ENCODE measurements at places on chromosomes 1 and 21.
A peak's percentile ranks its signal among the peaks of the same experiment; 100 is the strongest.

DNA sequence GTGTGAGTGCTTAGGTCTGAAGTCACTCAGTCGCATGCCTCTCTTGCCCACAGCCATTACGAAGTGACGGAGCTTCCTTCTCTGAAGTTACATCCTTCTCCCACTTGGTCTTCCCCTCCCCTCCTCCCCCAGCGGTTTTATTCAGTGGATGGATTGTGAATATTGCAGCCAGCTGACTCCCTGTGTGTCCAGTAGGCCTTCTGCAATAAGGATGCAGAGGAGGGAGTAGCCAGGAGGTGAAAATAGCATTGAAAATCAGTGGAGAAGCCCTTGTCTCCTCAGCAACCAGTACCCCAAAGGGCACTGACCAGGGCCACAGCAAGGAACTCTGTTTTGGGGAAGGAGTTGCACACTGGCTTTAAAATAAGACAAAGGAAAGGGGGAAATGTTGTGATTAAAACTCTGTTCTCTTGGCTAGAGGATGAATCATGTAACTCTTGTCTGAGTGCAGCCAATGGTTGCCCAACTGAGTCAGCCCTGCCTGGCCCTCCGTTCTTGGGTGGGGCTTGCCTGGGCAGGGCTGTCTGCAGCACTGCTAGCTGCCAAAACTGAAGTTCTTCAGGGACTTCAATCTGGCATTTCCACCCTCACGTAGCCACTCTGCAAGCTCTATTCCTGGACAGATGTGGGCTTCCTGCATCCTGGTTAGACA is 4.3 kb downstream of the S100A10 start:
- H3K36me3 ChIP-seq = peaks cover 34% of the 10 kb centered on the region
- H3K27ac ChIP-seq = peak overlapping the region; percentile 19
- H3K27me3 ChIP-seq = no peaks in the 10 kb centered on the region
- H3K4me1 ChIP-seq = peaks cover 80% of the 10 kb centered on the region

DNA sequence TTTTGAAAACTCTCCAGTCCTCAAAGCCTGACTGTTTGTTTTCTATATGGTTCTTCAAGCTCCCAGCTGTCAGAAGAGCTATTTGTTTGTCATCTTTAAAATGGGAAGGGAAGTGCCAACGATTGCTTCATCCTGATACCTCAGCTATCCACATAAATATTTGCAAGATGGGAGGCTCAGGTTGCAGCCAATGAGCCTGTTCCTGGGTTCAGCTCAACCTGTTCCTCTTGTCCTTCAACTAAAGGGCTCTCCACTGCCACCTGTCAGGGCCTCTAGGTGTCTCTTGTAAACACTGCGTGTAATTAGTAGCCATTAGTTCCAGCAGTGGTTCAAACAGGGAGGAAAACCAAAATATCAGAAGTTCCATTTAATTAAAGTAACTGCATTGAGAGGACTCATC is 445.1 kb downstream of the AJAP1 start:
- no peak overlapping the region for H3K4me3 ChIP-seq
- no peaks in the 10 kb centered on the region for H3K27me3 ChIP-seq
- H3K27ac ChIP-seq = no peak overlapping the region
- no peaks in the 10 kb centered on the region for H3K36me3 ChIP-seq
- no peaks in the 10 kb centered on the region for H3K4me1 ChIP-seq

DNA sequence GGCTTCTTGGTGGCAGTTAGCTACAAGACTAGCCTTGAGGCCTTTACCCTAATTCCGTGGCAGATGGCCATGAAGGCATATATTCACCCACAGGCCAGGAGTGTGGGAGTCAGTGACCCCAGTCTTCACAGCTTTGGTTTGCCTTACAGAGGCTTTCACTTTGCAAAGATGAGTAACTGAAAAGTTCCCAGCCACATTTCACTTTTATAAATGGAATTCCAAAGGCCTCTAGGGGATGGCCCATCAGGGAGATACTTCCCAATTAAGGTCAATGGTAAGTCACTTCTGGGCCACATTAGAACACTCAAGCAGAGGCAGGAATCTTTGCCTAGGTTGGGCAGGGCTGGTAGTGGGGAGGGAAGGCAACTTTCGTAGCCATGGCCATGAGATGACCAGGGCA is 13.1 kb upstream of the HEYL start:
- H3K27me3 ChIP-seq = peaks cover 12% of the 10 kb centered on the region
- no peaks in the 10 kb centered on the region for H3K4me1 ChIP-seq
- H3K4me3 ChIP-seq = no peak overlapping the region
- DNase-seq = no peak

- H3K27ac ChIP-seq = no peak overlapping the region
- no peaks in the 10 kb centered on the region for H3K36me3 ChIP-seq
- DNase-seq = no peak
- H3K4me3 ChIP-seq = no peak overlapping the region
- no peaks in the 10 kb centered on the region for H3K4me1 ChIP-seq
- no peaks in the 10 kb centered on the region for H3K27me3 ChIP-seq
These were observed 59.0 kb upstream of the C8B start for GRCh38 chr1:57024855-57025254.

- H3K27ac ChIP-seq = no peak overlapping the region
- no peak for DNase-seq
- H3K36me3 ChIP-seq = no peaks in the 10 kb centered on the region
- peaks cover 9% of the 10 kb centered on the region for H3K27me3 ChIP-seq
- H3K4me1 ChIP-seq = no peaks in the 10 kb centered on the region
- no peak overlapping the region for H3K4me3 ChIP-seq
These were observed 101.3 kb upstream of the SLC25A33 start for GRCh38 chr1:9437961-9438430.

- no peaks in the 10 kb centered on the region for H3K27me3 ChIP-seq
- H3K27ac ChIP-seq = no peak overlapping the region
- DNase-seq = no peak
- H3K36me3 ChIP-seq = no peaks in the 10 kb centered on the region
These were observed 71.0 kb downstream of the LEPR start for GRCh38 chr1:65491472-65491871.

DNA sequence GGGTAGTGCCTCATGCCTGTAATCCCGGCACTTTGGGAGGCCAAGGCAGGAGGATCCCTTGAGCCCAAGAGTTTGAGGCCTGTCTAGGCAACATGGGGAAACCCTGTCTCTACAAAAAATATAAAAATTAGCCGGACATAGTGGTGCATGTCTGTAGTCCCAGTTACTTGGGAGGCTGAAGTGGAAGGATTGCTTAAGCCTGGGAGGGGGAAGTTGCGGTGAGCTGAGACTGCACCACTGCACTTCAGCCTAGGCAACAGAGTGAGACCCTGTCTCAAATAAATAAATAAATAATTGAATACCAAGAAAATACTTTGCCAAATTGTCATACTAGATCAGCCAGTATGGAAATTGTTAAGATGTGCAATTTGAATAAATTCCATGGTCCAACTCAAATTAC is 5.9 kb upstream of the RBBP5 start:
- no peak for DNase-seq
- H3K4me3 ChIP-seq = no peak overlapping the region
- H3K36me3 ChIP-seq = no peaks in the 10 kb centered on the region
- no peaks in the 10 kb centered on the region for H3K27me3 ChIP-seq

- H3K36me3 ChIP-seq = no peaks in the 10 kb centered on the region
- peaks cover 44% of the 10 kb centered on the region for H3K4me1 ChIP-seq
- H3K27ac ChIP-seq = no peak overlapping the region
- H3K27me3 ChIP-seq = peaks cover 40% of the 10 kb centered on the region
These were observed 66.0 kb downstream of the GNG12 start for GRCh38 chr1:67767103-67767782.

DNA sequence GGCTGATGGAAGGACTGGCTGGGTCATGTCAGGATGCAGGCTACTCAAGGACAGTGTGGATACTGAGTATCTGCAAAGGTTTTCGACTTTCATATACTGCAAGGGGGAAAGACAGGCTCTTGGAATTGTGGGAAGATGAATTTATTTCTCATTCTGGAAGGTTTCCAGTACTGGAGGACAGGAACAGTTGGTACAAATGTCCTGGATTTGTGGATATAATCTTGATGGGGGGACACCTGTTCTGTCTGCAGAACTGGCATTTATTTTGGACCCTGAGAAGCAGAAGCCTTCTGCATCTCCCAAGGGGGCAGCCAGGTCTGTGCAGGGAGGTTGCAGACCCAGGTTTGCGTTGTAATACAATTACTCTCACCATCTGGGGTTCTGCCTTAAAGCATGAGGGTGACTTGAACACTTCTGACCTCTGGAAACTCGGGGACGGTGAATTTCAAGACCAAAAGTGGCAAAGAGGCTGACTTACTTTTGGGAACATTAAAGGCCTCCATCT is 65.8 kb downstream of the NOS1AP start:
- no peak overlapping the region for H3K27ac ChIP-seq
- no peak overlapping the region for H3K4me3 ChIP-seq
- H3K36me3 ChIP-seq = no peaks in the 10 kb centered on the region
- peaks cover 16% of the 10 kb centered on the region for H3K27me3 ChIP-seq
- no peak for DNase-seq

- H3K4me3 ChIP-seq = no peak overlapping the region
- no peaks in the 10 kb centered on the region for H3K4me1 ChIP-seq
- no peak overlapping the region for H3K27ac ChIP-seq
- H3K36me3 ChIP-seq = no peaks in the 10 kb centered on the region
These were observed 20.8 kb downstream of the ZBTB8B start for GRCh38 chr1:32485554-32486255.

DNA sequence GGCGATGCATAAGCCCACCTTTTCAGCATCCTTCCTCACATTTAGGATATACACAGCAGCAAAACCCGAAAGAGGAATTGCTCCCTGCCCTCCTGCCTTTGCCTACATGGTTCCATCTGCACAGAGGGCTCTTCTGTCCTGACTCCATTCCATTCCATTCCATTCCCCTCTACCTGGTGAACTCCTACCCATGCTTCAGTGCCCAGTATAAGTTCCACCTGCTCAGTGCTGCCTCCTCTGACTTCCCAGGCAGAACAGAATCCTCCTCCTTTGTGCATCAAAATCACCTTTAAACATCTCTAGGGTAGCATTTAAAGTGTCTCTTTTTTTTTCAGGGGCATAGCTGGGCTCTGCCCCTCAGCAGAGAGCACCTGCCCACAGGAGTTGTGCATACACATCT is 112.9 kb downstream of the PCNX2 start:
- H3K36me3 ChIP-seq = peaks cover 54% of the 10 kb centered on the region
- no peak overlapping the region for H3K27ac ChIP-seq
- no peak overlapping the region for H3K4me3 ChIP-seq
- no peaks in the 10 kb centered on the region for H3K4me1 ChIP-seq

DNA sequence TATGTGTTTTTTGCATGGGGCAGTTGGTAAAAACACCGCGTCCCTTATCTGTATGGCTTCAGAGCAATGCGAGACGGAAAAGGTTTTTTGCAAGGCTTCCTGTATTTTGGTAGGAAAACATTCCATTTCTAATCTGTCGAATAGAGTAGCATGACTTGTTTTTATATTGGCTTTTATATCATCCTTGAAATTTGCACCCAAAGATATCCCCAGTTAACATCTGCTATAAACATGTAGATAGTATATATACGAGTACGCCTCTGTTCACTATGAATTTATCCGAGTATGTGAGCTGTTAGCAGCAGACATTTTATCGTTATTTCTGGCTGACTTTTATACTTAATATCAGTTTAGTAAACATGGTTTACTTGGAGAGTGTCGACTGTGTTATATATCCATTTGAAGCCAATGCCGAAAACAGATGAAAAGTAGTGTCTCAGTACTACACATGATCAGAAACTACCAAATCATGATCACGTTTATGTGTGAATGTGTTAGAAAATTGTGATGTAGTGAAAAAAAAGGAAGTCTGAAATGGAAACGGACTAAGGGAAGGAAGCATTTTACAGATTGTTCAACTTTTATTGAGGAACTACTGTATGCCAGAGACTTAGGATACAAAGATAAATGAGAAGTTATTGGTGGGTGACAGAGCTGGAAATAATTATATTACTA is 1.0 kb downstream of the LEPR start:
- no peaks in the 10 kb centered on the region for H3K27me3 ChIP-seq
- DNase-seq = no peak

- H3K27ac ChIP-seq = no peak overlapping the region
- no peak overlapping the region for H3K4me3 ChIP-seq
- no peak for DNase-seq
These were observed 36.8 kb downstream of the CDC7 start for GRCh38 chr1:91537281-91537986.

- peaks cover 38% of the 10 kb centered on the region for H3K36me3 ChIP-seq
- peak overlapping the region; percentile 71 for H3K27ac ChIP-seq
- DNase-seq = no peak
- H3K4me3 ChIP-seq = peak overlapping the region; percentile 58
These were observed 5.4 kb downstream of the UBR4 start for GRCh38 chr1:19204446-19205266.

DNA sequence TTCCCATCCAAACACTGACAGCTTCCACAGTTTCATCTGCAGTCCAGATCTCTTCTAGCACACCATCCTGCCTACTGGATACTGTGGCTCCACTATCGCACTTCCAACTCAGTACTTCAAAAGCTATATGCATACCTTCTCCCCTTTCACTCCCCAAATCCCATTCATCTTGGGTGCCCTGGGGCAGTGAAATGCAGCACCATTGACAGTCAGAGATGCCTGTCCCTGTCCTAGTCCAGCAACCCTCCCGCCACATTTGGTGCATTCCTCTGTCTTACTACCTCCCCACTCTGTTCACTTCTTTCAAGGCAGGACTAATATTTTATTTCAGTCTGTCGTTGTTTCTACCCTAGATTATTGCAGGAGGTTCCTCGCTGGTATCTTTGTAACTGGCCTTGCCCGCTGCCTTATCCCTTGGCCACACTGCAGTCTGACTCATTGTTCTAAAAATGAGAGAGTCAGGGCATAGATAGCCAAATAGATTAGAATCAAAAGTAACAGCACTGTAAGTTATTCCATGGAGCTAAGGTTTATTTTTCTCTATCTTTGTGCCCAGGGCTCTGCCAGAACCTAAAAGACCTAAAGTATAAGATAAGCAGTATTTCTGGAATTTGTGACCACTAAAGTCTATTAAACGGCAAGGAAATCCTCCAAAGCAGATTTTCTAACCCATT is 96.7 kb downstream of the ESRRG start:
- no peaks in the 10 kb centered on the region for H3K36me3 ChIP-seq
- H3K4me3 ChIP-seq = no peak overlapping the region
- DNase-seq = no peak
- no peaks in the 10 kb centered on the region for H3K4me1 ChIP-seq
- H3K27ac ChIP-seq = no peak overlapping the region
- H3K27me3 ChIP-seq = no peaks in the 10 kb centered on the region

DNA sequence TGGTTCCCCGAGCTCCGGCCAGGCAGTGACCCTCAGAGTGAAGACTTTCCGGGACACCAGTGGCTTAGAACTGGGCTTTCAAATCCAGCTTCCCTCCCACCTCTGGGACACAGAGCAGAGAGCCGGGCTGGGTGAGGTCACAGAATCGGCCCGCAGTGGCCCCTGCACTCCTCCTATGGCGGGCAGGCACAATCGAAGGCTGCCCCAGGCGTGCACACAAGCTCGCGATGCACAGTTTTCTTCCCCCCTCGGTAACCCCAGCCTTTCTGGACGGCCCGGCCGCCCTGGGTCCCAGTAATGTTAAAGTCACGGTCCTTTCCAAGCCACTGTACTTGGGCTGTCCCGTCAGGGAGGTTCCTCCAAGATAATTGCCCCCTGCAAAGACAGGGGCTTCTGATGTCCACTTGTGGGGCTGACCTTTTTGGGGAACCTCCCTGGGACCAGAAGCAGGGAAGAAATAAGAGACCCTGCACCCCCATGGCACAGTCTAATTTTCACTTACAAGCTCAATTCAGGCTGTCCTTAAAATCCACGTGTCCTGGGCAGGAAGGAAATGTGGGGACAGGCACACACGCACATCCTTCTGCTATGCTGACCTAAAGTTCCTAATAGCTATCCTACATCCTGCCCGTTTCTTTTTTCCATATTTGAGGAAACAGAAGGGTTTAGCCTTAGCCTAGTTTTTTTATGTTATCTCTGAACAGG is 13.7 kb downstream of the TFF3 start:
- H3K27me3 ChIP-seq = no peaks in the 10 kb centered on the region
- H3K4me3 ChIP-seq = no peak overlapping the region
- no peak for DNase-seq
- peaks cover 5% of the 10 kb centered on the region for H3K4me1 ChIP-seq
- no peaks in the 10 kb centered on the region for H3K36me3 ChIP-seq
